Cardiac septum (tissue), 1 donor: ENCODE measurements at places on chromosomes 5 and 9. TPM values are rescaled to one million over a fixed set of nuclear protein-coding genes. Genes with fewer than 3 reads are reported as not detected.

Gene NRARP
- total RNA-seq, result 11.7 TPM

Gene CSF2
- not detected for total RNA-seq

Gene TRPM3
- 0.51 TPM for total RNA-seq

Gene QRFP
- not detected for total RNA-seq

GRCh38 chr9:613771-614347, 227.6 kb upstream of the DMRT1 start:
- peak; percentile 85 for DNase-seq

- DNase-seq, result no peak
Observed at GRCh38 chr5:166535641-166536040, 1755.8 kb upstream of the WWC1 start.

DNA sequence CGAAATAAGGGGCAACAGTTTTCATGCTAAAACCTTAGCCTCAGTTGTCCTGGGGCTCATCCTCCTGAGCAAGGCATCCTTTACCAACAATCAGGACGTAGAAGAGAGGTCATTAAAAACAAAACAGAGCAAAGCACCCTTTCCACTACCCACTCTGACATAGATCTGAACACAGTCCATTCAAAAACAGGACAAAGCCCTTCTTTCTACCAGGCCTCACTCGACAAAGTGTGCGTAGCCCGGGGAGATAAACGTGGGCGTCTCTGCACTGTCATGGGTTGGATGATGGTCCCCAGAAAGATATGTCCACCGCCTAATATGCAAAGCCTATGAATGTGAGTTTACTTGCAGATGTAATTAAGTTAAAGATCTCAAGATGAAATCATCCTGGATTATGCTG, 60.6 kb upstream of the TAS2R1 start:
- DNase-seq, result no peak

DNA sequence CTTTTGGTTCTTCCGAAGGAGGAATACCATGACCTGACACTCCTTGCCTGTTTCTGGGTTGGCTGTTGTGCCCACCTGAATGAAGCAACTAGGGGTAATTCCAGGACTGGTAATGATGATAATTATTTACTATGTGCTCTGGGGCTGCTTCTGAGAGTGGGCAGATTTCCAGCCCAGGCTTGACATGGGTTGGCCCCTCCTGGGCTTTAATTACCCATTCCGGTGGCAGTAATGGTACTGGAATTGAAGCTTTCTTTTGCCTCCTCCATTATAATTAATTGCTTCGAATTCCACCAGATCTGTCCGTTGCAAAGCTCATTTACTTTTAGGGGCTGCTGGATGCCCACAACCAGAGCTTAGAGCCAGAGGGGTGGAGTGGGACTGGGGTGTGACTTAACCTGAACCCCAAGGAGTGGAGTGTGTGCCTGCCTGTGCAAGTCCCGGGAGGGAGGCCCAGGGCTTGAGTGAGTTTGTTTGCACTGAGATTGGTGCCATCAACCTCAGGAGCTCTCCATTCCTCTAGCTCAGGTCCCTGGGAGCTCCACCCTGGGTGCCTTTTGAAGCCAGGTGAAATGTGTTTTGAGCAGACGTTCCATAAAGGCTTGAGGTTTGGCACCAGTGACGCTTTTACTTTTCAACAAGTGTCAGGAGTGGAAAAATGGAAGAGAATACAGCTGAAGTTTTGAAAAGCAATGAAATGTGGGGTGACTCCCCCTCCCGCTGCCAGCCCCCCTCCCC, 214.6 kb downstream of the PDZD2 start:
- no peak for DNase-seq

GRCh38 chr5:32630867-32631491, 45.6 kb downstream of the SUB1 start:
- no peak for DNase-seq

GRCh38 chr5:168578538-168579487, at the start of gene PANK3:
PANK3 (minus strand) TSS chr5:168579368; CDS start chr5:168579283, 85 bp downstream.
- no peak for DNase-seq

DNA sequence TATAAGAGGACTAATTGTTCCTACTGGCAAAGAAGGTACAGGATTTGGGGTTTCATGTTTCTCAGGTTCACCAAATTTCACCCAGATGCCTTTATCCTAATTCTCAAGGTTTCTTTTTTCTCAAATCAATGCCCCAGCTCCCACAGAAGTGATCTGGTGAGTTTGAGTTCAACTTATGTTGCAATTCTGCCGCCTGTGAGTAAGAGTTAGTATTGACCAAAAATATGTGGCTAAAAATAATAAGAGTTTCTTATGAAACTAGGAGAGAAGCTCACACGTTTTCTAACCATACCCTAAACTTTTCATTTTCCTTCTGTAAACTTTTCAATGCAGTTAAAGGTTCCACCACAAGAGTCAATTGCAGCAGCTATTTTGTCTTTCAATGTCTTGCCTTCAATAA, 15.1 kb downstream of the SLCO6A1 start:
- DNase-seq, result no peak

- no peak for DNase-seq
Observed at GRCh38 chr9:15370466-15371447, 51.9 kb upstream of the SNAPC3 start.

DNA sequence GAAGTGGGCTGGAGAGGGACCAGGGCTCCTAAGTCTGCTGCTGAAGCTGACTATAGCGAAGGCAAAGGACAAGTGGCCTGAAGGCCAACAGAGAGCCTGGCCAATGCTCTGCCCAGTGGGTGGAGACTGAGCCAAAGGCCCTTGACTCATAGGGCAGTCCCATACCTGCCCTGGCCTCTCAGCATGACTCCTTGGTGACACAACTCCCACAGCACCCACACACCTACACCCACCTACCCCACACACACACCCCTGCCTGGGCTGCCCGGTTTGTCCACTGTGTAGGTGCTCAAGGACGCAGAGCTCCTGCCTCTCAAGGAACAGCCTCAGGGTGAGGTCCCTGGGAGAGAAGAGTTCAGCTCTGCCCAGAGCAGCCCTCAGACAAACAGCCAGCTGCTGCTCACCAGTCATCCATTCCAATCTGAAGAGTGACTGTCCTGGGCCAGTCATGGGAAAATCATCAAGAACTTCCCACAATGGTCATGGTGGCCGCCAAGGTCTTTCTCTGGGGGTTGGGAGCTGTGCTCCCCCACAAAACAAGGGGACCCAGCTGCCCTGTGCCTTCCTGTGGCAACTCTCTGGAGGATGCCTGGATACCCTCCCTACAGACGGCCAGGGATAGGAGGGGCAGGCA, 5.0 kb downstream of the TNIP1 start:
- DNase-seq, result no peak
